ENCODE measurements at places on chromosomes 2 and 18. TPM values are rescaled to one million over a fixed set of nuclear protein-coding genes. Genes with fewer than 3 reads are reported as not detected.

DNA sequence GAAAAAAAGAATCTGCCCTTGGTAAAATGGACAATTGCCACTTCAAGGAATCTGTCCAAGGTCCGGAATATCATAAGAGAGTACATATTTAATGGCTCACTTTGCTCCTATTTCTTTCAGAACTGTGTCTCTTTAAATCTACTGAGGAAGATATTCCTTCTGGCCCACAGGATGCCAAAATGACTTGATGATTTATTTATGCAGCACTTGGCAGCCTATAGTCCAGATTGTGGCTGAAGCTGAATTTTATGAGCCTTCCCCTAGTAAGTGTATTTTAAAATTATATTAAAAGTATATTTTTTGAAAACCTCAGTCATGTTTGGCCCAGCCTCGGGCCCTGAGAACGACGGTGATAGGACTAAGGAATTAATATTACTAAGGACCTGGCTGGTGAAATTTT, 465.1 kb upstream of the HNRNPA3 start:
- no peak for DNase-seq

GRCh38 chr2:108905176-108905575, 83.8 kb downstream of the EDAR start:
- no peak for DNase-seq

Gene MYO7B
- total RNA-seq = under 0.01 TPM

GRCh38 chr2:168555283-168555682, 99.2 kb downstream of the CERS6 start:
- no peak for DNase-seq

GRCh38 chr2:24259316-24259715, 84.5 kb downstream of the FAM228A start:
- DNase-seq = no peak

Gene NDC80
- total RNA-seq = 2.2 TPM

- DNase-seq = no peak
Measured at GRCh38 chr18:26901020-26901419, 35.5 kb upstream of the AQP4 start.

- peak; percentile 53 for DNase-seq
Measured at GRCh38 chr2:191202881-191203397, 42.3 kb upstream of the MYO1B start.

- DNase-seq = peak; percentile 90
Measured at GRCh38 chr2:217868911-217869334, 133.9 kb downstream of the TNS1 start.

GRCh38 chr18:48727681-48728080, 188.8 kb downstream of the CTIF start:
- no peak for DNase-seq

DNA sequence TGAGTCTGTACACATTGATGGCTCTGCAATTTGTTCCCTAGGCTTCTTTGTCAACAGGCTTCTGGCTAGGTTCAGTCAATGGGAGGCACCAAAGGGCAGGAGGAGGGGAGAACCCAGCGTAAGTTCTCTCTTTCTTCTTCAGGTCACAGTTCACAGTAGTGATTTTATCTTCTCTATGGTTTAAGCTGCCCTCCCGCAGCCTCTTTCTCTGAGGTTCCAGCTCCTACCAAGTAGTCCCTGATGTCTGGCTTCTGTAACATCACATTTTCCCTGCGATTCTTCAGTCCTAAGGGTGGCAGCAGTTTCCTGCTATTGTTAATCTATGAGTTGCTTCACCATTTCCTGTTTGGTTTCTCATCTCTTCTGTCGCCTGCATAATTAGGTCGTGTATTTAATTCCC, 107.4 kb downstream of the CPO start:
- no peak for DNase-seq

- peak; percentile 65 for DNase-seq
Measured at GRCh38 chr2:61178603-61179545, 16.9 kb downstream of the C2orf74 start.

Gene DOCK10
- 38.3 TPM for total RNA-seq

DNA sequence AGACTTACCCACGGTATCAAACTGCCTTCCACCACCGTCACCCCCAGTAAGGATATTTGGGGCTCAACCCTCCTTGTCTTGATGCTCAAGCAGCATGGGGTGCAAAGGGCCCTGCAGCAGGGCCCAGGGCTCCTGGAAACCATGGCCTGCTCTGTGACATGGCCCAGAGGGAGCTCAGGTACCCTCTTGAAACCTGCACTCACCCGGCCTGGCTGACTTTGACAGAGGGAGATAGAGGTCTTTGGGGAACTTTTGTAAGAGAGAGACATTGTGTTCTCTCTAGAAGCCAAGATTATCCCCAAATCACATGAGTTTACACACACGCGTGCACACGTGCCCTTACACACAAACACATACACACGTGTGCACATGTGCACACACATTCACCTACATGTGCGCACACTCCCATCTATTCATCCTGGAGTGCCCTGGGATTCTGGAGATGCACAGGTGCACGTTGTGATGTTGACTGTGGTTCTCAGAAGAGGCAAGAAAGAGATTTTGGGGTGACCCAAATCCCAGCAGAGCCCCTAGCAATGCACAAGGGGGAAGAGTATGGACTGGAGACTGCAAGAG, 19.6 kb upstream of the KCNK3 start:
- DNase-seq = no peak

GRCh38 chr2:153433403-153433802, 45.2 kb downstream of the RPRM start:
- DNase-seq = no peak

DNA sequence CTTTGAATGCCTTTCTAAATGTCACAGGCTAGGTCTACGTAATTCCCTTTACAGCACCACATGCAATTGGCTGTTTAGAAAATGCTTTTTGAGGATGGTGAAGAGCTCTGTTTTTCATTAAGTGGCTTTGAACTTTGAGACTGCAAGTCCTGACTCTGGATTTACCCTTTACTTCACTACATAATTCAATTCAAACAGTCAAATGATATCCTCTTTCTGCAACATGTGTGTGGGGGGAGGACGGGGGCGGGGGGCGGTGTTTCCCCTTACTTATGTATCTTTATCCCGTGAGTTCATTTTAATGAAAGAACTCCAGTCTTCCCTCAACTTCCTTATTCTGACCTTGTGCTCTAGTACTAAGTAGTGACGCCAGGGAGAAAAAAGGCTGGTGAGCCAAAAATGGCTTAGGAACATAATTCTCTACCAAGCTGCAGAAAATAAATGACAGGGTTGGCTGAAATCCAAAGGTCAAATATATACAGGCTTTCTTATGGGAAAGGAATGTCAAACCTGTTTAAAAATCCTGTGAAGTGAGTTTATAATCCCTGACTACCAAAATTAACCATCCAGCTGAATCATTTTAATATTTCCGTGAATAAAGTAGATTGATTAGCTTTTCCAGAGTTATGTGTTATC, 119.6 kb downstream of the SLC8A1 start:
- peak; percentile 37 for DNase-seq

DNA sequence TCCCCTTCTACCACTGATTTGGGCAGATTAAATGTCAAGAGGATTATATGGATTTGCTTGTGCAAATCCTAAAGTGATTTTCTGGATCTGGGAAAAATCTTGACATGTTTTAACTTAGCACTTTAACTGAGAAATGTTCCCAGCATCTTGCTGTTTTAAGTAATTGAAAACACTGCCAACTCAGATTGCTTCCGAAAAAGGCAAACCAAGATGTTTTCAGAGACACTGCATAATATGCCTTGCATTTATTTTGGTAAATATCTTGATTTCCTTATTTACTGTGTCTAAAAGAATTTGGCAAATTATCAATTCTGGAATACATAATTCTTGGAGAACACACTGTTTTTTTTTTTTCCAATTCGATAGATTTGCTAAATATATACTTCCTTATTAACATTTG, 385.0 kb upstream of the FAM98A start:
- DNase-seq = no peak

DNA sequence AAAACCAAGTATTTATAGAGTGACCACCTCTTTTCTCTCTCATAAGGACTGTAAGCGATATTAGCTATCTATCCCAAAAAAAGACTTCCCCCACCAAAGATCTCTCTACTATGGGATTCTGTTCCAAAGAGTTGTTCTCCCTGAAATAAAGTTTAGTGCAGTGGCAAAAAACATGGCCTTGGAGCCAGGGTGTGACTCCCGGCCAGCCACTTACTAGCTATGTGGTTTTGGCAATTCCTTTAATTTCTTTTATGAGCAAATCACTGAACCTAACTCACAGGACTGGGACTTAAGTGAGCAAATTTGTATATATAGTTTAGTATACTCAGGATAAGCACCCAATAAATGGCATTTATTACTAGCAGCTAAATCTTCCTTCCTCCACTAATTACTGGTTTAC, 42.6 kb downstream of the SESTD1 start:
- DNase-seq = no peak

DNA sequence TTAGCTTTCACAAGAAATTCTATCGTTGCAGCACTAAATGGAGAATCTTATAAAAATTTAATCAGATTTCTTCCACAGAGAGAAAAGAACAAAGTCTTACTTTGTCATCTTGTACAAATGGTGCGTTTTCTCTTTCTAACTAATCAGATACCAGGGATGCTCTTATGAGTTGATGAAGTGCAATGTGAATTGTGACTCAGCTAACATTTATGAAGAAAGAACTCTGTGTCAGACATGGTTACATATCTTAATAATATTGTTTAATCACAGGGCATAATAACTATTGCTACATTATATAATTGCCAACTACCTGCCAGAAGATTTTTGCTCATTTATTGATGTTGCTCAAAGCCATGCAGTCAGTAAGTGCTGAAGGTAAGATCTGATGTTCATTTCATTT, 465.0 kb downstream of the CCDC85A start:
- no peak for DNase-seq

DNA sequence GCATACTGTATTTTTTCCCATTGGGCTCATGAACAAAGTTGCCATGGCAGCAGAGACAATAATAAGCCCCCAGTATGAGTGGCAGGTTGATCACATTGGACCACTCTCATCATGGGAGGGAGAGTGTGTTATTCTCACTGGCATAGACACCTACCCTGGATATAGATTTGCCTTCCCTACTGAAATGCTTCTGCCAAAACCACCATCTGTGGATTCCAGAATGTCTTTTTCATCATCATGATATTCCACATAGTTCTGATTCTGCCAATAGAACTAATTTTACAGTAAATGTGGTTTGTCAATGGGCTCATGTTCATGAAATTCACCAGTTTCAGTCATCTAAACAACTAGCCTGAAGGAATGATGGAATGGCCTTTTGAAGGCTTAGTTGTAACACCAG, 18.4 kb downstream of the TMEM200C start:
- no peak for DNase-seq

Gene IL1B
- not detected for total RNA-seq

- no peak for DNase-seq
Measured at GRCh38 chr2:228798458-228799207, 472.5 kb downstream of the PID1 start.

DNA sequence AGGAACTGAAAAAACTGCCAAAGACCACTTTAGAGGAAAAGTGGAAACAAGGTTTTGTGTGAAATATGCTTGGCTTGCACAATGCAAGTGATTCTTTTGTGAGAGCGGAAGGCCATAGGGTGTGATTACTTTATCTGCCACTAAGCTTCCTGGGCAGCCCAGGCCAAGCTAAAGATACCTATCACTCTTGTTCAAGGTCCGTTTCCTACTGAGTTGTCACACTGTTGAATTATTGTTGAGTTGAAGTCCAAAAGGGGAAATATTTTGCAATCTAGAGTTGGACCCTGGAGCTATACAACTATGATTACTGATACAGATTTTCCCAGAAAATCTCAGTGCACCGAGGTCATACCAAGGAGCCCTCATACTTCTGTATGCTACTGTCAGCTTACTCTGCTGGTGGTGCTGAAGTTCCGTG, 72.7 kb upstream of the CTAGE1 start:
- no peak for DNase-seq

DNA sequence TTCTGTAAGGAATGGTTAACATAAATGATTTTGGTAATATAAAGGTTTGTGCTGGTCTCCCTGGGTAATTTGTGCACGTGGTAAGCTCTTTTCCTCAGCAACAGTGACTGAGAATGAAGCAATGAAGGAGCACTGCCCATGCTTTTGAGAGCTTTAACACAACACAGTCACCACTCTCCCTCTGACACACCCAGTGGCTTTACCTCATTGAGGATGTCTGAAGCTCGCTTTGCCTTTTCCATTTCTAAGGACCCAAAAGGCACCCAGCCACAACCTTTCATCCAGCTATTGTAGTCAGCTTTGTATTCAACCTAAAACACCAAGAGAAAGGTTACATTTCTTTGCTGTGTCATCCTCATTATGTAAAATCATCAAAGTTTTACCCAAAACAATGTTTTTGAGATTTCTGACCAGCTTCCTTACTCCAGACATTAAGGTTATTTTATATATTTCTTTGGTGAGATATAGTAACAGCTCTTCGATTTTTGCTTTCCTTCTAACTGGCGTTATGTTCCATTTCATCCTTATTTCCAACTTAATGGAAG, 51.7 kb downstream of the NEB start:
- DNase-seq = peak; percentile 56

GRCh38 chr2:177708660-177709444, 316.3 kb downstream of the AGPS start:
- no peak for DNase-seq

Gene L3MBTL4
- total RNA-seq = 0.88 TPM

DNA sequence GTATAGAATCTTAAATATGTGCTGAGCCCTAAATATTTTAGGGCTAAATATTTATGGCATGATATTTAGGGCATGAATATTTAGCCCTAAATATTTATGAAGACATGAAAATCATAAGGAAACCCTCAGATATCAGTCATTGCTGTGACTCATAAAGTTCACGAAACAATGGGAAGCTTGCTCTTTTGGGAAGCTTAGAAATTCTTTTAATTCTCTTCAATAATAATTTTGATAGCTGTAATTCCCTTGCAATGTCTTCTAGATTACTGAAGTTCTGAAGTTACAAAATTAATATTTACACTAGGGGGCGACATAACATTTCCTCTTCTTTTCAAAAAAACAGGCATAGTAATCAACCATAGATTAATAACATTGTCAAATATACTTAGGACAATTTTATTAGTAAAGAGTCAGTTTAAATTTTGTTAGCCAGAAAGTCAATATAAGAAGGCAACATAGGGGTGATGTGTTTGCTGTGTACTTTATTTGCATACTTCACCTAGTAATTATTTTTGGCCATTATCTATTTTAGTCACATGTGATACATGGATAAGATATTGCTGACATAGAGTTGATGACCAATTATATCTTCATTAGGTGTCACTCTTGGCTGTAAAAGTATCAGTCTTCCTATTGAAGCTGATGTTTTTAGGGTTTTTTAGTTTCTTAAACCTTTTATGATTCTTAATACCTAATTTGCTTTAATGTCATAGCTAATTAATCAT, 13.2 kb downstream of the ZNF804A start:
- no peak for DNase-seq

DNA sequence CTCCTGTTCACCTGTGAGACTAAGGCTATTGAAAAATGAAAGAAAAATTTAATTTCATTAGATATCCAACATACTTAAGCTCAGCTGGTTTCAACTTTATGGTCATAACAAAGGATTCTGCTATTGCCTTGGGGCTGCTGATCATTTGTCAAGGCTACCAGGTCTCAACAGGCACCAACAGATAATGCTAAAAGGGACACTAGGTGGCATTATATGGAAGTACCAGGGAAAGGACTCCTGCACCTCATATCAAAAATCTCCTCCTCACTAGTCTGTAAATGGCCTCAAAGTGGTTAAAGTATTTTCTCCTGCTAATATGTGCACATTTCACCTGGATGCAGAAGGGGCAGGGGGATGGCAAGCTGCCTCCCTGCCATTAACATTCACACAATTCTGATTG, 167.9 kb upstream of the REG3A start:
- no peak for DNase-seq
